ENCODE measurements at places on chromosomes 5 and 9.
A peak's percentile ranks its signal among the peaks of the same experiment; 100 is the strongest.

GRCh38 chr5:58077966-58078365, 381.9 kb downstream of the PLK2 start:
- no peak for DNase-seq

DNA sequence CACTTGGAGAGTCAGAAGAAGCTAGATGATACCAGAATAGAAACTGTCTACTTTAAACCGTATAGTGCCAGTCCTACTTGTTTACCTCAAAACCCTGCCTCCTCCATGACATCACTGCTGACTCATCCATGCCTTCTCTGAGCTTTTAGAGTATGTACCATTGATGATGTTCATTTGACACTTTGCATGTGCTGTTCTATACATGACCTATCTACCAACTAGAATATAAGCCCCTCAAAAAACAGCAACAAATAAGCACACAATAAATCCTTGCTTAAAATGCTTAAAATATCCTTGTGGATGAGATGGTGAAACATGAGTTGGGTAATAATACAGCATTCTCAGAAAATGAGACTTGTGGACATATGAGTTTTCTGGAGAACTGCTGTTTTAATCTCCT, 2.6 kb downstream of the CTNNAL1 start:
- DNase-seq, result peak; percentile 50

GRCh38 chr5:31731016-31731415, 92.1 kb downstream of the PDZD2 start:
- peak; percentile 7 for DNase-seq

- DNase-seq, result no peak
Observed at GRCh38 chr9:76796296-76796695, 32.1 kb downstream of the PCA3 start.

DNA sequence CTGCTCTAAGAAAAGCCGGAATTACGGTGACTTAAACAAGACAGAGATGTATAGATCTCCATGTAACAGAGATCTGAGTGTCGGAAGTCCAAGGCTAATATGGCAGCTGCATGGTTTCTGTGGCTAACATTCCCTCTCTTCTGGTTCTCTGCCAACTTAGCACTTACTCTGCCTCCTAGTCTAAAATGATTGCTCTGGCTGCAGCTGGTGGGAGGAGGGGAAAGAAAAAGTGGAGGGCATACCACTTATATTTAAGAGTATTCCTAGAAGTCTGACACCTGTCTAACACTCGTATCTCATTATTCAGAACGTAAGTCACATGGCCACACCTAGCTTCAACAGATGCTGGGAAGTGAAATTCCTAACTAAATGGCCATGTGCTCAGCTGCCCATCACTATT, 551.5 kb upstream of the TLE4 start:
- no peak for DNase-seq

DNA sequence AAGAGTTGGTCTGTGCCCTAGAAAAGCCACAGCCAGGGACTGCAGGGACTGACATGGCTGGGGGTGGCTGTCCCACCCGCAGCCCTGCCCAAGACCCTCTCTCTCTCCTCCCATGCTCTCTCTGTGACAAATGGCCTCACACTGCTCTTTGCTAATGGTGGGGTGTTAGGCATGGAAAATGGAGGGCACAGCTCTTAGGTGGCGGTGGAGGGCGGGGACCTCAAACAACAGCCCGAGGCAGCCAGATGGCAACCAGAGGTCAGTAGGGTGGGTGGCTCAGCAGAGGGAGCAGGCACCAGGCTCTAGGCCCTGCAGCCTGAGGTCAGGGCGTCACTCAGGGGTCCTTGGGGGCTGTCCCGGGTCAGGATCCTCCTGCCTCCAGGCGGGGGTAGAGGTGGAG, 73.9 kb upstream of the DAB2IP start:
- DNase-seq, result no peak

DNA sequence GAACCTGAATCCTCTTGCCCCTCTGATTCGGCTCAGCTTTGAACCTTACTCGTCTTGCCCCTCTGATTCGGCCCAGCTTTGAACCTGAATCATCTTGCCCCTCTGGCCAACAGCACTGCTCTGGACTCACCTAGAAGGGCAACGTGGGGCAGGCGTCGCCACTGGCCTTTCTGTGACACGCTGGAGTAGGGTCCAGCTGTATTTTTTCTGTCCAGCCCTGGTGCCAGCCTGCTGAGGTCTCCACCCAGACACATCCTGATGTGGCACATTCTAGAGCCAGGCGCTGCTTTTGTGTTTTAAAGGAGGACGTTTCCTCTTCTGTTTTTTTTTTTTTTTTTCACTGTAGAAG, 15.2 kb upstream of the CPEB4 start:
- no peak for DNase-seq

DNA sequence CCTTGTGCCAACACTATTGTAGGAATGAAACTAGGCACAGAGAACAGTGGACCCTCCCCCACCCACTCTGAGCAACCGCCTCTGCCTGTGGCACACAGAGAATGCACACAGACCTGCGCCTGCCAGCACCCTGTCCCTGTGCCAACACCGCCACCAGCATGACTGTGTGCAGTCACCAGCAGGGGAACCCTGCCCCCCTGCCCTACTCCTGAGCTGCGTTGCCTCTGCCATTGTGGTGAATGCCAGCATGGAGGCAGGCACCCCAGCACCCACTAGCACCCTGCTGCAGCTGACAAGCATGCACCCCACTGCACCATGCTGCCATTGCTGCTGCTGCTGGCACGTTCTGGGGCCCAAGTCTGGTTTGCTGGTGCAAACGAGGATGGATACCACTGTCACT, 94.4 kb upstream of the PRLR start:
- no peak for DNase-seq

DNA sequence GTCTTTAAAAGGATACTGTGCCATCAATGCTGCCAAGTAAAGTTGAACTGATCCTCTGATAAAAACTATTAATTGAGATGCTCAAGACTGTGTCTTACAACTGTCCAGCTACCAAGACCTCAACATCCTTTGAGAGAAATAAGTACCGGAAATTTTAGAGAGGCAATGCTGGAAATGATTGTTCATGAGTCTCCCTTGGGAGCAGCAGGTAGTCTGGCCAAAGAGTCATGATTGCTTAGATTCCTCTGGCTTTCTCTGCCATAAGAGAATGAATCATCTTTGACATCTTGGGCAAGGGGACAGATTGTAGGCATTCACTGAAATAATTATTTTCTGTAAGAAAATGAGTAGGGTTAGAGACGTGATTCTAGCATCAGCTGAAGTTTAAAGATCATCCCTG, 466.6 kb upstream of the DAB2 start:
- no peak for DNase-seq

- DNase-seq, result no peak
Observed at GRCh38 chr9:124913378-124913777, 27.5 kb downstream of the GOLGA1 start.

GRCh38 chr5:86129009-86129408, 488.7 kb upstream of the COX7C start:
- DNase-seq, result no peak

DNA sequence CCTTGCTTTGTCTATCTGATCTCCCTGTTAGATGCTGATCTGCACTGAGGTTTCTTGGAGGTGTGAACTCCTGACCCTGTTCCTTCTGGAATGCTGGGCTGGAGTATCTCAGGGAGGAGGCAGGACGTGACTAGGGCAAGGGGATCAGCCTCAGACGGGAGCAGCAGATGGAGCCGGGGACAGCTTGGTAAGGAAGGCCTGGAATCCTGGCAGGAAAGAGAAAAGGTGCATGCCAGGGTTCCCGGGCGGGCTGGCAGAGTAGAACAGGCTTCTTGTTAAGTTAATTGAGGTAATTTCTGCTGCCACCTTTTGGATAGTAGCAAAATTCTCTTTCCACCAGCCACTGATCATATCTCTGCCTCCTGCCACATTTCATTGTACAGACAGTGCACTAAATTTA, 180.9 kb downstream of the ZNF462 start:
- DNase-seq, result no peak

DNA sequence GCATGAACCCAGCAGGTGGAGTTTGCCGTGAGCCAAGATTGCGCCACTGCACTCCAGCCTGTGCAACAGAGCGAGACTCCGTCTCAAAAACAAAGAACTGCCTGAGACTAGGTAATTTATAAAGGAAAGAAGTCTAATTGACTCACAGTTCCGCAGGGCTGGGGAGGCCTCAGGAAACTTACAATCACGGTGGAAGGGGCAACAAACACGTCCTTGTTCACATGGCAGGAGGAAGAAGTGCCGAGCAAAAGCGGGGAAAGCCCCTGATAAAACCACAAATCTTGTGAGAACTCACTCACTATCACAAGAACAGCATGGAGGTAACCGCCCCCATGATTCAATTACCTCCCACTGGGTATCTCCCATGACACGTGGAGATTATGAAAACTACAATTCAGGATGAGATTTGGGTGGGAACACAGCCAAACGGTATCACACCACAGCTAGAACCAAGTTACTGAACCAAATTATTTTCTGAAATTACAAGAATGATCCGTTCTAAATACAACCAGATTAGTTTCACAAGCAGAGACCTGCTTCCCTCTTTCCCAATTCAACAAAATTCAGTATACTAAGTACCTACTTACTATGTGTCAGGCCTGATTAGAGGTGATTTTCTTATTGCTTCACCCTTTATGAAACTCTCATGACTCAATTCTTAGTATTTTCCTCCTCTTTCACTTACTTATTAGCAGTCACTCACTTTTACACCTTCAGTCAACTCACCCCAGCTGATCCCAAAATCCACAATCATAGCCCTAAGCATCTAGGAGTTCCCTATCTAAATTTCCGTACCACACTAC, 8.4 kb downstream of the UBTD2 start:
- peak; percentile 49 for DNase-seq

DNA sequence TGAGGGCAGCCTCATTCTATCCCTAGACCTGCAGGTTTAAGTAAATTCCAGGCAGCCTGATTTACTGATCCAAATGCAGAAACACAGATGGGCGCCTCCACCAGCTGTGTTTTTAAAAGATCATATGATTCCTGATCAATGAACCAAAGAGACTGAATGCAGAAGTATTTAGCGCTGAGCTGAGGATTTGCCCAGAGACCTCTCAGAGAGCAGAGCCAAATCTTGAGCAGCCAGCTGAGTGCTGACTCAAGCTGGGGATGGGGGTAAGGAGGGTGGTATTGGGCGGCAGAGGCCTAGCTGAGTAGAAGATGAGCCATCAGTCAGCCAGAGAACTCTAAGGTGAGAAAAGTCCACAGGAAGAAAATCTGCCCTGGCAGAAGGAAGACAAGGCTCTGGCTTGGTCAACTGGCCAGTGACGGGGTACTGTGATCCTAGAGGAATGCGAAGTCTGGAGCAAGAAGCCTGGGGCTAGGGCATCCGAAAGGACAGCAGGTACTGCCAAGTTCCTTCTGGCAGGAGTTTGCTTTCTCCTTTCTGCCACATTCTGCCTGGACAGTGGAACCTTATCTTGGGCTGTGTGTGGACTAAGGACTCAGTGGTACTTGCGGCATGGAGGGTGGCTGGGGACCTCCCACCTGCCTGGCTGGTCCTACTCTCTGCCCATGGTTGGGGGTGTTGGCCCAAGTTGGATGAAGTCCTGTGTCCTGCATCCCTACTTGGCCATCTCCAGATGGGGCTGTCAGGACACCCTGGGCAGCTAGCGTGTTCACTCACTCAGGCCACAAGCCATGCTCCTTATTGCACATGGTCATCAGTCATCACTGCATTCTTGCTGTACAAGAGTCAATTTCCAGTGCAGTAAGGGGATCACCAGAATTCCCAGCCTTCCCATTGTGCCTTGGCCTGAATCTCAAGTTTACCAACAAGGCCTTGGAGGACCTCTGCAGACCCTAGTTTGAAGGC, 34.5 kb upstream of the CDKN2AIPNL start:
- DNase-seq, result no peak

DNA sequence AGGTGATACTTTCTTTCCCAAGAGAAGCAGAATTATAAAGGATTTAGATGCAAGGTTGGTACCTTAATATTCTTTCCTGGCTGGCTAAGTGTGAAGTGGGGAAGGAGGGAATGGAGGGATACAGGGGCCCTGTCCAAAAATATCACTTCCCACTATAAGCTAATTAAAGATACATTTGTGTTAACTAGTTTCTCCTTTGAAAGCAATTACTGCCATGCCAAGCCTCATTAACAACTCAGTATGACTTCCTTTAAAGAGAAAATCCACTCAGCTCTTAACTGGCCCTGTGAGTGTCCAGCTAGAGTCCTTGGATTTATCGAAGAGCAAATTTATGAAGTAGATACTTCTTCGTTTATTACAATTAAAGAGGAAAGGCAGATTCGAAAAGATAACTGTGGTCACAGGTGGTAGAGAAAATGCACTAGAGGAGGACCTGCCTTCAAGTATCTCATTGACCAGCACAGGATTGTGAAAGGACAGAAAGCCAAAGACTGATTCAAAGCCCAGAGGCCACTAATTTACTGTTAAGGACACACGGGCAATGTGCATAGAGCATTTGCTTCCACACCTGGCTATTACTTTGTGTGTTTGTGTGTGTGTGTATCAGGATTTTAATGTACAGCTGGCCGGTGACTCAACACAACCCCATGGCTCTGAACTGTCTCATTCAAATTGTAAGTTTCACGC, 11.2 kb upstream of the GLDC start:
- no peak for DNase-seq

- DNase-seq, result no peak
Observed at GRCh38 chr9:108606401-108606800, 249.4 kb downstream of the ACTL7B start.

DNA sequence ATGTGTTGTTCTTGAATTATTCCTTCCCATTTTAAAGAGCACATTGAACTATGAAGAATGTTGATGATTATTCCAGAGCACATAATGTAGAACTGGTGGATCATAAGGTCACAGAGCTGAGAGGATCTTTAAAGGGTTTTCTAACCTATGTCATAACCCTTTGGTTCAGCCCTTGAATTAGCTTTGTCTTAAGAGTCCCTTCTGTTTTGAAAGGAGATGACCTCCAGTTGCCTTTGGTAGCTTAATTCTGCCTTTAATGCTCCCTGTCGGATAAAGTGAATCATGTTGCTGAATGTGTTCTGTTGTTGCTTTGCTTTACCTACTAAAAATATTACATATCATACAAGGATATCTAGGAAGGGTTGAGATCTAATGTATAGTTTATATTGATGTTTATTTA, 99.1 kb upstream of the PRRC1 start:
- no peak for DNase-seq

DNA sequence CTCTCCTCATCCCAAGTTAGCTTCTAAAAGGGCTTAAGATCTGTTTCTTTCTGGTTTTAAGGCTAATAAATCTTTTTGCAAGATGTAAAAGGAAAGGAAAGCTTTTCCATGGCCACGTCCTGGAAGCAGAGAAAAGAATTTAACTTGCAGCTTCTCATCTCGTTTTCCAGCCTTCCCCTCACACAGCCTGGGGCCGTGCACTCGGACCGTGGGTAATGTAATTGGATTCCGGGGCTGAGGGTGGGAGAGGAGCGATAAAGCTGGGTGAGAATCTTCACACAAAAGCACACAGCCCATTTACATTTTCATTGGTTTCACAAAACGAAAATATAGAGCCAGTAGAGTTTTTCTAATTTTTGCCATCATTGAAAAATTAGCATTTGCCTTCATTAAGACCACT, 91.2 kb downstream of the IRX2 start:
- DNase-seq, result no peak

DNA sequence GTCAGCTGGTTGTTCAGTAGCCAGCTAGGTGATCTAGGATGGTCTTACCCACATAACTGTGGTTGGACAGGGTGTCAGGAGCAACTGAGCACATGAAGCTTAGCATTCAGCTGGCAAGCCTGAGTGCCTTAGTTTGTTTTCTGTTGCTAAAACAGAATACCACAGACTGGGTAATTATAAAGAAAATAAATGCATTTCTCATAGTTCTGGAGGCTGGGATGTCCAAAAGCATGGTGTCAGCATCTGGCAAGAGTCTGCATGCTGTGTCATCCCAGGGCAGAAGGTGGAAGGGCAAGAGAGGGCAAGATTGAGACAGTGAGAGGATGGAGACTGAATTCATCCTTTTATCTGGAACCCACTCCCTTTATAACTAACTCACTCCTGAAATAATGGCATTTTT, 921.5 kb downstream of the TLE4 start:
- no peak for DNase-seq

- DNase-seq, result no peak
Observed at GRCh38 chr9:88571419-88571818, 36.4 kb downstream of the NXNL2 start.

All from CD4-positive, alpha-beta T cell treated with Interleukin-4 for 1 hour (primary cell).